ENCODE measurements at places on chromosomes 7 and 10.

- no peak for DNase-seq
Measured at GRCh38 chr7:126040114-126041045, 1110.8 kb upstream of the POT1 start.

DNA sequence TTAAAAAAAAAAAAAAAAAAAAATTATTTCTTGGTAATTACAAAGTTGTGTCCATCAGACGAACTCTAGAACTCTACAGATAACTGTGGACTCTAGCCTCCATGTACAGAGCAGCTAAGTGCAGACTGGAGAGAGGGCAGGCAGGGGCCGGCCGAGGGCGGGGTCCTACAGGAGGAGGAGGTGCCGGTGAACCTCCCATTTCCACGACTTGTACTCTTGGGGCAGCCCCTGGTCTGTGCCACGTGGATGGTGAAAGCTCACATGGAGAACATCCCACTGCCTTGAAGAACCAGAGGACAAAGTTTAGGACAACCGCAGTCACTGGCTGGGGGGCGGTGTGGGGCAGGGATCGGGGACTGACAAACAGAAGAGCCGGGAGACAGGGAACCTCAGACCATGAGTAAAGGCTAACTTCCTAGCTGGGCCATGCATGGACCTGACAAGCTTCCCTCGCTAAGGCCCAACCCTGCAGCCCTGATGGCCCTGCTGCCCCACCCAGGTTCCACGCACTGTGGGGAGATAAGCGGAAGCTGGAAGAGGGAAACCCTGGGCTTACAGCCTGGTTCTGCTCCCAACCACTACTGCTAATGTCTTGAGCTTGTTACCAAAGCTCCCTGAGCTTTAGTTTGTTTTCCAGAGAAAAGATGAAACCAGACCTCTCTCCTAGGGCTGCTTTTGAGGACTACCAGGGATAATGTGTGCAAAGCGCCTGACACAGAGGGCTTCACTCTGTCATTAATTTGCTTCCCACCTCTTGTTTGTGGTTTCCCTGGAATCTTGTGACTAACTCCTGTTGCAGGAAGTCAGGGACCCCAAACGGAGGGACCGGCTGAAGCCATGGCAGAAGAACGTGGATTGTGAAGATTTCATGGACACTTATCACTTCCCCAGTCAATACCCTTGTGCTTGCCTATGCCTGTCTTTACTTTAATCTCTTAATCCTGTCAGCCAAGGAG lies 16.1 kb upstream of the SEC61G start:
- DNase-seq = no peak

GRCh38 chr7:41316410-41316809 lies 386.5 kb downstream of the INHBA start:
- no peak for DNase-seq

DNA sequence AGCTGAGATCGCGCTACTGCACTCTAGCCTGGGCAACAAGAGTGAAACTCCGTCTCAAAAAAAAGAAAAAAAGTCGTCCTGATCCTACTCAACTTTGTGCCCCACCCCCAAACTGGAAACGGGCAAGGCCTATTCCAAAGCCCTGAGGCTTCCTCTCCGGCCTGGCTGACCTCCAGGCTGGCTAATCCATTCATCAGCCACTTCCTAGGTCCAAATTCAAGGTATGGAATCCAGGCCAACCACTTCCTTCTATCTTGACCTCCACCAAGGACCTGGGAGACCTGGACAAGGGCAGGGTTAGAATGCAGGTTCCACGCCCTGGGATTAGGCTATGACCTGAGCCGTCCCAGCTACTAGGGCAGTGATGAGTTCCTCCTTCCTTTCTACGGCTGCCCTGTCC lies 20.4 kb upstream of the EIF4H start:
- no peak for DNase-seq

- DNase-seq = no peak
Measured at GRCh38 chr7:49563693-49564378, 209.6 kb upstream of the VWC2 start.

Data from urinary bladder (tissue), 4 donors.